ENCODE measurements at places on chromosomes 1 and 21.

GRCh38 chr1:158534496-158534895, 19.7 kb downstream of the OR6Y1 start:
- no peak for DNase-seq

GRCh38 chr1:153099461-153100045, 5.2 kb upstream of the SPRR2E start:
- no peak for DNase-seq

GRCh38 chr1:154792899-154793298, 77.2 kb downstream of the KCNN3 start:
- no peak for DNase-seq

- DNase-seq = no peak
Measured at GRCh38 chr21:46124083-46124925, 26.4 kb downstream of the COL6A2 start.

DNA sequence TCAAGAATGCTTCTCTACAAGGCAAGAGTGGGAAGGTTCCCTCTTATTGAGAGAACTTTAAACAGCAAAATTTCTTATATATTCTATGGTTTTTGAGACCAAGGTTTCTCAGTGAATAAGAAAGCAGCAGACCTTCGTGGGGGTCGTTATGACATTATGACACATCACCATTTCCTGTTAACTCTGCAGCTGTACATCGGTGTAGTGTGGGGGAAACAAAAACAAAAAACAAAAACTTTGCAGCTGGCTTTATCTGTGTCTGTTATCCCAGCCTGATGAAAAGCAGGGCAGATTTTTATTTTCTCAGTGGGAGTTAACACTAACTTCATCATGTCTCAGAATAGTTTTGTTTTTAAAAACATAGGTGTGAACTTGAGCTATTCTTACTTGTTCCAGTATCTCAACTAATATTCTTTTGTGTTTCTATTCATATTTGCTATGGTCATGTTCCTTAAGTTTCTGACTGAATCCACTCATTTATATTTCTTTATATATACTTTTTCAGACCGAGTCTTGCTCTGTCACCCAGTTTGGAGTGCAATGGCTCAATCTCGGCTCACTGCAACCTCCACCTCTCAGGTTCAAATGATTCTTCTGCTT, 2.1 kb downstream of the SDE2 start:
- DNase-seq = no peak

DNA sequence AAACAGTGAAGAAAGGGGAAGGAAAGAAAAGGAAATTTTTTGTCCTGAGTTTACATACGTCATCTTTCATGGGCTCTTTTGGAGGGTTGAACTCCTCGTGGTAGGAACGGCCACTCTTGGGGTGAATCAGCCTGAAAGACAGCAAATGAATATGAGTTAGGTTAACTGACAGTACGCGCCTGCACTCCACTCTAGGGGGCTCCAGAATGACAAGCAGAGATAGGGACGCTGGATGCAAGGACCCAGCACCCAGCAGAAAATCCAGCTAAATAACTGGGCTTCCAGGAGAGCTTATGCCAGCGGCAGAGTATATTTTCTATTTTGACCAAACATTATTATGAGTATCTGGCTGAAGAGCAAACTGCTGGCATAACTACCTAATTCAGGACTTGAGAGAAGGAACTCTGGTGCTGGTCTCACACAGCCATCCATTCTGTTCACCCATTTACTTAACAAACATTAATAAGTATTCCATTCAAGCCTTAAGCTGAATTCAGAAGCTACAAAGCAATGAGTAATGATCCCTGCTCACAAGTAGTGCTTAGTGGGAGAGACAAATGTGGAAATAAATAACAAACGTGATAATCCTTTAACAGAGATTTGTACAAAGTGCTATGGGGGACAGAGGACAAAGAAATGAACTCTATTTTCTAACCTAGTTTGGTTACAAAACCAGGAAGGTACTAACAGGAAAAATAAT, 22.1 kb downstream of the AK2 start:
- no peak for DNase-seq

DNA sequence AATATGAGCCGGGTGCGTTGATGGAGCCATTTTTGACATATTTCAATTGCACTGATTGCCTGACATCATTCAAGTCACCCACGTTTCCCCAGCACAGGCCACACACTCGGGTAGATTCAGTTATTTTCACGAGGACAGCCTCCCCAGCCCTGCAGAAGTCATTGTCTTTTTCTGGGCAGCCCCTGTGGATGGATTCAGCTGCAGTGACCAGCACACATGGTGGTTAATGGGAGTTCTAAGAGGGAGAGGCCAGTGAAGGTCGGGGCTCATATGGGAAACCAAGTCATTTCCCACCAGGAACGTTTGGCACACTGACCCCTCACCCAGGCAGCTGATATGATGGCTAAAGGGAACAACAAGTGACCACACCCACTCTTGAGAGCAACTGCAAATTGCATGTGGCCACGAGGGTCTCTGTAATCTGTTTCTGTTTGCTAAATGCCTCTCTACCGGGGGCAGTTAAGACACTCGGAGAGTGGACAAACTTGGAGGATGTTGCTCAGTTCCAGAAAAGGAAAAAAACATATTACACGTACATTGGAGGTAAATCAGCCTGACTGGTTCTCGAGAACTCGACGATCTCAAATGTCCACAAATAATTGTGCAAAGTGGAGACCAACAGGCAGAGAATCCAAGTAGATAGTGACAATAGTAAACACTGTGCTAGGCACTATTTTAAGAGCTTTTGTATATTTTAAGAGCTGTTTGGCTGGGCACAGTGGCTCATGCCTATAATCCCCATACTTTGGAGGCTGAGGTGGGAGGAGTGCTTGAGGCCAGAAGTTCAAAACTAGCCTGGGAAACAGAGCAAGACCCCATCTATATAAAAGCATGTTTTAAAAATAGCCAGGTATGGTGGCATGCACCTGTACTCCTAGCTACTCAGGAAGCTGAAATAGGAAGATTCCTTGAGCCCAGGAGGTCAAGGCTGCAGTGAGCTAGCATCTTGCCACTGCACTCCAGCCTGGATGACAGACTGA, 167.2 kb upstream of the IRF2BP2 start:
- no peak for DNase-seq

GRCh38 chr1:203039609-203040512, 13.6 kb downstream of the PPFIA4 start:
- no peak for DNase-seq

- DNase-seq = no peak
Measured at GRCh38 chr1:4792565-4792964, 138.2 kb downstream of the AJAP1 start.

GRCh38 chr1:55402671-55403464, 187.7 kb upstream of the USP24 start:
- DNase-seq = no peak
